GM13976 (cell line): ENCODE measurements at places on chromosomes 7 and 10.

GRCh38 chr10:86642499-86642898 is 11.8 kb upstream of the OPN4 start:
- no peak for DNase-seq

DNA sequence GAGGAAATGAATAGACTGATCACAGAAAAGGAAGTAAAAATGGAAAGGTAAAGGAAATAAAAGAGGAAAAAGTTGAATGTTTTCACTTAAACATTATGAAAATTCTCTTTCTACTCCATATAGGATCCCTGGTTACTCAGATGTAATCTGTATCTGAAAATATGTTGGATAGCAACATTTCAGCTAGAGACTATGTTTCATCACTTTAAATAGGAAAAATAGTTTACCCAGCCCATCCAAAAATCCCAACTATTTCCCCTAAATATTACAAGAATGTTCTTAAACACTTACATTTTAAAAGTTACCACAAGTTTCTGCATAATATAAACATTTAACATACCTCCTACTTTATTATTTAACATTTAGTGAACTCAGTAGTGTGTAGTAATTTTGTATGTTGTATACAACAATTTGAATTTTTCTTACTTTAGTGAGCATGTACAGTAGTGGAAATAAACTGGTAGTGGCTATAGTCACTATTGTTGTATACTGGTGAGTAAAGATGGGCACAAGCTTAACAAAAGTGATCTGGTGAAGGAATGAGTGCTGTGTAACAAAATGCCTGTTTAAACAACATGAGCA is 27.1 kb downstream of the SLF2 start:
- DNase-seq = no peak

- DNase-seq = no peak
These were observed 12.1 kb downstream of the CSTF2T start for GRCh38 chr10:51687296-51687695.

- no peak for DNase-seq
These were observed 803 bp upstream of the STK31 start for GRCh38 chr7:23709081-23709750.

- DNase-seq = no peak
These were observed 732.8 kb downstream of the ZWINT start for GRCh38 chr10:55628260-55628701.

GRCh38 chr10:124672181-124672638 is 72.0 kb downstream of the FAM53B start:
- DNase-seq = no peak

GRCh38 chr10:95133997-95134396 is 60.0 kb upstream of the ACSM6 start:
- DNase-seq = no peak

GRCh38 chr10:93473804-93474472 is 8.2 kb downstream of the MYOF start:
- DNase-seq = no peak

DNA sequence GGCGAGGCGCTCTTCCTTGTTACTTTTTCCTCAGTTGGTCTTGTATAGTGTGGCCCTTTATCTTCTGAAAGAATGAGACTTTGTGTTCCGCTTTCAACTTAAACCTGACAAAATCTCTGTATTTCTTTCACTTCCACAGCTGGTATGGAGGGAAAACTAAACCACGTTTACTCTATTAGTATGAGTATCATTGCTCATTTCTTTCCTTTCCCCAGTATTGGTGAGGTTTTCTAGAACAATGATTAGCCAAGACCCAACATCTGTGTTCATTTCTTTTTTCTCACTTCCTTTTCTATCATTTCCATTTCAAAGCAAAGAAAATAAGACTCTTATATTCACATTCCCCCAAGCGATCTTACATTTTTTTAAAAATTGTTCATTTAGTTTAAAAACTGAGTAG is 165.3 kb downstream of the PAXIP1 start:
- no peak for DNase-seq

GRCh38 chr7:102004229-102004628 is 186.8 kb downstream of the CUX1 start:
- no peak for DNase-seq

DNA sequence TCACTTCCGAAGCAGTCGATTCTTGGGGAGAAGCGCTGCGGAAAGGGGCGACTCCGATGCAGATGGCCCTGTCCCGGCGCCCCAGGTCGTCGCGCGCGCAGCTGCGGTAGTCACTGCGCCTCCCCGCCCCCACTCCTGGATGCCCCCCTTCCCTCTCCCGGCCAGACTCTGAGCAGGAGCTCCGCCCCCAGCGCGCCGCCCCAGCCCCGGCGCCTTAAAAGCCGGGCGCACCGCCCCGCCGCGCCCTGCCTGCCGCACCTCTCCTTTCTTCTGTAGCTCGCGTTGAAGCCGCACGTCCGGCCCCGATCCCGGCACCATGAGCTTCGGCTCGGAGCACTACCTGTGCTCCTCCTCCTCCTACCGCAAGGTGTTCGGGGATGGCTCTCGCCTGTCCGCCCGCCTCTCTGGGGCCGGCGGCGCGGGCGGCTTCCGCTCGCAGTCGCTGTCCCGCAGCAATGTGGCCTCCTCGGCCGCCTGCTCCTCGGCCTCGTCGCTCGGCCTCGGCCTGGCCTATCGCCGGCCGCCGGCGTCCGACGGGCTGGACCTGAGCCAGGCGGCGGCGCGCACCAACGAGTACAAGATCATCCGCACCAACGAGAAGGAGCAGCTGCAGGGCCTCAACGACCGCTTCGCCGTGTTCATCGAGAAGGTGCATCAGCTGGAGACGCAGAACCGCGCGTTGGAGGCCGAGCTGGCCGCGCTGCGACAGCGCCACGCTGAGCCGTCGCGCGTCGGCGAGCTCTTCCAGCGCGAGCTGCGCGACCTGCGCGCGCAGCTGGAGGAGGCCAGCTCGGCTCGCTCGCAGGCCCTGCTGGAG is at the start of gene INA:
Gene INA (plus strand): TSS at position 243 of the 817 bp plus-strand sequence. CDS start 74 bp downstream, at position 317.
- DNase-seq = peak; percentile 73

DNA sequence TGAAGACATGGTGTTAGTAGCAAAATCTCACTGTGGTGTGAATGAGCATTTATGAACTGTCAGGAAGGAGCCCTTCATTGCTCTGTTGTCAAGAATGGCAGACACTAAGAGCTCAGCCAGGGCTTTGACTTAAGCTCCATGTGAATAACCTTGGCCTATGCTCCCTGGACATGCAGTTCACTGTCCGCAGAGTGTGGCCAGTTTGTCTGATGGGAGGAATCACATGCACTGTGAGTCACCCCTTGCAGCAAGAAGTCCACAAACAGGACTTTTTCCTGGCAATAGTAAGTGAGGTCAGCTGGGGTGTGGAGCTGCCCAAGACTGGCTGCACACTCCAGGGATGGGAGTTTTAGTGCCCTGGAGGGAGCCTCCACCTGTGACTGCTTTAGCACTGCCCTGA is 49.5 kb downstream of the ZNF37A start:
- no peak for DNase-seq

DNA sequence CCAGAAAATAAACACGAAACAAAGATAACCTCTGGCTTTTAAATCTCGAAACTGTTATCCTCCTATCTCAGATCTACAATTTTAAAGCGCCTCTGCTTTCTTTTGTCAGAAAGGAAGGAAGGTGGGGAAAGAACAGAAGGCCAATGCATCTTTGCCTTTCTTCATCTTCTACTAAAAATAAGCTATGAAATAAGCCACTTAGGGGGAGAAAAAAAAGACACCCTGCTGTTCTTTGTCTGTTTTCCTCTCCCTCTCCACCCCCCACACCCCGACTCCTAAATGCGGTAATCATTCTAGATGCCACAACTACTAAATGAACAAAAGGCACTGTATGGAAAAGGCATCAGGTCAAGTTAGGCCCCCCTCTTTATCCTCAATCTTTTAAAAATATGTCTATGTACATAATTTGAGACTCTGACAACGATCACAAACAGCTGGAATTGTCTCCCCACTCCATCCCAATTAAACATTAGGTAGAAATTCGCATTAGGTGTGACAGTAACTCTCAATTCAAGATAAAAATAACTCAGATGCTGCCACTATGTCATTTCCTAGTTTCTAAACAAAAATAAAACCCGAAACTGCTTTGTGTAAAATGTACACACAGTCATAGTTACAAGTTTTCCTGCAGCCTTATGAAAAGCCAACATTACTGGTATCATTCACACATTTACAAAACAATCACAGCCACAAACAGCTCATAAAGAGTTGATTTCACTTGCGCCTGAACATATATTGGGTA is 2.4 kb downstream of the UBE2H start:
- peak; percentile 62 for DNase-seq

DNA sequence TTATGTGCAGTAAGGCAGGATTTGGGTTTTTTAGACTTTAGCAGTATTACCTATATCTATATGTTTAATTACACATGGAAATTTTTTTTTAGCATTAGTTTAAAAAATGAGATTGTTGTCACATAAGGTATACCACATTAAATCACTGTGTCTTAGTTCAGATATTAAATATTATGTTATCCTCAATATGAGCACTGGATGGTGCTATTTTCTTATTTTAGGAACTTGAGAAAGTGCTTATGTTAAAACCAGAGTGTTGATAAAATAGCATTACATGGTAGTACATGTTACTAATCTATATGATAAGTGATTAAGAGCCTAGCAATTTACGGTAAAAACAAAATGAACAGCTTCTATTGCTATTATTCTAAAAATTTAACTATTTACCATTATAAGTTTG is 28.8 kb downstream of the MIOS start:
- no peak for DNase-seq

DNA sequence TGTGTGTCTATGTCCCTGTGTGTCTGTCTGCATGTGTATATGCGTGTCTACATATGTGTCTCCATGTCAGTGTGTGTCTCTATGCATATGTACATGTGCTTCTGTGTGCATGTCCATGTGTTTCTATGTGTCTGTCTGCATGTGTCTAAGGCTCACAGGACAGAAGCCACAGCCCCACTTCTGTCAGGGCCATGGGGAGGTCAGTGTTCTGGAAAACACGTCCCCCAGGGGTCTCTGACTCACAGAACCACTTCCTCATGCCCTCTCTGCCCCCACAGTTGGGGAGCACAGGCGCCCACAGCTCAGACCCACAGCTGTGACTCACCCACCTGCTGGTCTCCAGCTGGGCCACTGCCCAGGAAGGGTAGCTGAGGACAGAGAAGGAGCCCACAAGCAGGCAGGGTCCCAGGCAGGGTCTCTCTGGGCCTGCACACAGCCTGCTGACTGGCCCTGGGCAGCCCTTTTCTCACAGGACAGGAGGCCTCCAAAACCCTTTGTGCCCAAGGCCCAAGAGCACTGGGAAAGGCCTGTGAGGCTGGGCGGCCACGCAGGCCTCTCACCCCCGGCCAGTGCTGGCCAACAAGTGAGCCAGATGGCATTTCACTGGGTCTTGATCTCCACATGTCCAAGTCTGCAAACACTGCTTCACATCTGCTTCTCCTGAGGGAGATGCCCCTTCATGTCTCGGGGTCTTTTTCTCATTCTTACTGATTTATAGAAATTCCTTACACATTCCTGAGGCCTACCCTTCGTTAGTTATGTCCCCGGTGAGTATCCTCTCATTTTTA is 102.9 kb upstream of the FAM20C start:
- peak; percentile 31 for DNase-seq

GRCh38 chr7:5423976-5424748 is 528 bp upstream of the TNRC18 start:
- peak; percentile 83 for DNase-seq

DNA sequence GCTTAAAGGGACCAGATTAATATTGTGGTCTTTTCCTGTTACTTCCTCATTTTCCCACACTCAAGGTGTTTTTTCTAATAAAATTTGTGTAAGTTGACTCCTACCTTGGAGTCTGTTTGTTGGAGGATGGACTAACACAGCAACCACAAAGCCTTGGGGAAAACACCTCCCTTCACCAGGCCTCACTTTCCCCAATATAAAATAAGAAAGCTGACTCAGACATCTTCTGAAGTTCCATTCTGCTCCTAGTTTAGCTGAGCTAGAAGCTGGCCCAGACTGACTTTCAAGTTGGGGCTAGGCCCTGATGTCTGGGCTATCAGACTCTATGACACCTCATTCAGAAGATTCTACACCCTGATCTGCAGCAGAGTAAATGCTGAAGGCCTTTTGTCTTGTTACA is 73.0 kb upstream of the ADRB1 start:
- DNase-seq = no peak

- DNase-seq = no peak
These were observed 576.4 kb downstream of the REEP3 start for GRCh38 chr10:64097391-64098122.

GRCh38 chr7:108008240-108008639 is 5.3 kb upstream of the LAMB1 start:
- no peak for DNase-seq

- DNase-seq = no peak
These were observed 781 bp downstream of the ZNF727 start for GRCh38 chr7:64046041-64046389.
